Activated CD4-positive, alpha-beta T cell treated with anti-CD3 and anti-CD28 coated beads for 1 hour (primary cell): ENCODE measurements at places on chromosomes 7 and 10.

GRCh38 chr10:77497748-77498147, 139.9 kb downstream of the KCNMA1 start:
- DNase-seq, result no peak

DNA sequence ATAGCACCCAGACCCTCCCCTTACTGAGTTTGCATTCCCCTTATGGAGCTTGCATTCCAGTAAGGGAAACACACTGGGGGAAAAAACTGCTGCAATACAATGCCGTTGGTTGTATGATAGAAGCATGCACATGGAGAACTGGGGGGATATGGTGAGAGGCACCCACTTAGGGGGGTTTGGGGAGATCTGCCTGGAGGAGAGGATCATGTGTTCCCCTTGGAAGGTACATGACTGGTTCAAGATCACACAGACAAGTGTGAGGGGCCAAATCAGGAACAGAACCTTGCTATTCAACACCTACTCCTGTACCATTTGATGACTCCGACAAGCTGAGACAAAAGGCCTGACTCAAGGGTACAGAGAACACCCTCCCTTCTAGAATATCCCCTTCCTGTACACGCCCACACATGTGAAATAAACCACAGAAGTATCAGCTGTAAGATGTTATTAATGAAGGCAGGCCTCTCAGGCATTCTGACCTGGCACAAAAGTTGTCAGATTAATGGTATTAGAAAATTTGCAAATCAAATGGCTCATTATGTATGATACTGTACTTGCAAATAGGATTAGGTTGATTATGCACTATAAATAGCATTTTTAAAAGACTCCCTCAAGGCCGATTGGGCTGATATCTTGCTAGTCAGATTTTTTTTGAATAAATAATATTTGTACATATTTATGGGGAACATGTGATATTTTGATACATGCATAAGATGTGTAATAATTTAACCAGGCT, 122.2 kb downstream of the NPY start:
- DNase-seq, result no peak

DNA sequence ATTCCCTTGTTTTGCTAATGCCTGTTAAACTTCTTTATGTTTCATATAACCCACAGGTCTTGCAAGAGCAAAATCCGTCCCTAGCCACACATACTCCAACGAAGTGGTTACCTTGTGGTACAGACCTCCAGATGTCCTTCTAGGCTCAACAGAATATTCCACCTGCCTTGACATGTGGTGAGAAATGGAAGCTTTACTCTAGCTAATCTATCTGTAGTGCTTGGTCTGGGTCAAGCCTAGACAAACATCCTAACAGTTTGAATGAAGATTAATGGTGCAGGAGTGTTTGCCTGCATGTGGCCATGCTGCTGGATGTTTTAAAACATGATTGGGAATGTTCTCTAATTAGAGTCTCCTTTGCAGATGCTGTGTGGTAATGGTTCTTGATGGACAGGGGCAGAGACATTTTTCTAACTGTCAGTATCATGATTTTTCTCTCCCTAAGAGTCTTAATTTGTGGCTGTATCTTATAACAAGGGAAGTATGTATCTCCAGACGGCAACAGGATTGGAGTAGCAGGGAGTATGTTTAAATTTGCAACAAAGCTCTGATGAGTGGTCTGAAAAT, 308.5 kb upstream of the FZD1 start:
- DNase-seq, result no peak

DNA sequence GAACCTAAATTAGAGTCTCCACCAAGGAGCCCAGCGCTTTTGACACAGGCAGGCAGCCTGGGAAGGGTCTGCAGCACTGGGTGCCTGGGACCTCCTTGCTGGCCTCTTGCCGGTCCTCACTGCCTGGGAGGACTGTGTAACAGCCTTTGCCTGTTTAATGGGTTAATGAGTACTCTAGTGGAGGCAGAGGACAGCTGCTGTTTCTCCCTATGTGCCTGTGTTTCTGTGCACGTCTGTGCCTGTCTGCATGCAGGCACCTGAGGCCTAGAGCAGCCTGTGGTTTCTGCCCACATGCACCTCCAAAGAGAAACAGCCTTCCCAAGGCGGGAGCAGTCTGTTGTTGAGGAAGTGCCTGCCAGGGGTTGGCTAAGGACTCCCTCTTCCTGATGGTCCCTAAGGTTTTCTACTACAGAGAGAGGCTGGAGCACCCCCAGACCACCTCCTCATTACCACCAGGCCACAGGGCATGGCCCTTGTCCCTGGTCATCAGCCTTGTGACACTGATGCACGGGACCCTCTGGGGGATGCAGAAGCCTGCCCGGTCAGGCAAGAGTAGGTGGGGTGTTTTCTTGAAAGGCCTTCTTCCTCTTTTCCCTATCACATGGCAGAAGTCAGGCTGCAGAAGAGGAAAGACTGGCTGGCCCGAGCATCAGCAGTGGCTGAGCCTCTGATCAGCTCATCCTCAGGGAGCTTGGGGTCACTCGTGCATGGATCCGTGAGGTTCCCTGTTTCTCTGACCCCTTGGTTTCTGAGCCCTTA, 14.2 kb downstream of the SLC29A3 start:
- no peak for DNase-seq

DNA sequence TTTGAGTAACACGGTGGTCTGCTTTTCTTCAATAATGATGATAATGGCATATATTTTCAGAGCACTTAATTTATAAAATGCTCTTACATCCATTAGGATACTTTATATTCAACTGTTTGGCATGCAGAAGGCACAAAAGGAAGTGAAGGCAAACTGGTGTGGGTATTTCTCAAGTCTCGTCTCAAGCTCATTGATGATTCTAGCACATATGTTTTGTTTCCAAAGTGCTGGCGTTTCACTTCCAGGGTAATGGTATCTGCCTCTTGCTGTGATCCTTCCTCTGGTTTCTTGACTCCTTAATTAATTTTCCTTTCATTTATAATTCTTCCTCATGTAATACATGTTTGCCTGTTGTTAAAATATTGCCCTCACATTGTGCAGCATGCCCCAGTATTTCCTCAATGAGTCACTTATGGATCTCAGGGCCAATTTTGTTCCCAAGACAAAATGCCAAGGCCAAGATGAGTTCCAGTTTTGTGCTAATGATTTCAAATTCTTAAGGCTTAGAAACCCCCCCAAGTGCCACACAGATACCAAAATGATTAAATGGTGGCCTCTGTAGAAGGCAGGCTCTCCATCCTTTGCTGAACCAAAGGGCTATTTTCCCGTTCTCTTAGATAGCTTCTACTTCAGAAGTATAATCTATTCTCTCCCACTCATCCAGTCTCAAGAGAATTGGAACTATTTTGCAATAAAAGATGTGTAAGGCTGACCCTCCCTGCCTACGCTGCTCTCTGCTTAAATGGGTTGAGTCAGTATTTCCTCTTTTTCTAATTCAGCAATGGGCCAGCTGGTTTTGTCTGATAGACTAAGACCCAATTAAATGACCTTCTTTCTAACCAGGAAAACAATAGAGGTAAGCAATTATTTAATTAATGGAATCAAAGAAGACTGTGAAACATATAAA, 171.2 kb downstream of the ZNF365 start:
- DNase-seq, result no peak

DNA sequence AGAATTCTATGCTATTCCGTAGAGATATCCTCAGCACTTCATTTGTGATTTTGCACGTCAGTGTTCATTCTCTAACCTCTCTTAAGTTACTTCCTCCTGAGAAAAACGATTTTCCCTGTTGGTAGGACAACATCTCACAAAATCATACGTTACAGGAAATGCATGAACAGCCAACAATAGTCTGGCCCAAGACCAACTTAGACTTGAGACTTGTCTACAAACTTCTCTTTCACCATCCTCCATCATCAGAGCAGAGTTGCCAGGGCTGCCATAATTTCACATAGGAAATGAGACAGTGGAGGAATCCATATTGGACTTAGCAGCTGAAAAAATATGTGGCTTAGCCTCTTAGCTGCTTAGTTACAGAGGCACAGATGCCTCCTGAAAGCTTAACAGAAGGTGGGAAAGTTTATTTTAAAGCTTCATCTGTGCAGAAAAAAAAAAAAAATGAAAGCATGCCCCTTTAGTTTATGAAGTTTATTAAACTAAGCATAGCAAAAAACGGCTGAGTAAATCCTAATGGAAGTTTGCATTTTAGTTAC, 222.5 kb upstream of the CACNA2D1 start:
- no peak for DNase-seq

- DNase-seq, result no peak
Observed at GRCh38 chr7:124101173-124101768, 68.4 kb upstream of the TMEM229A start.

DNA sequence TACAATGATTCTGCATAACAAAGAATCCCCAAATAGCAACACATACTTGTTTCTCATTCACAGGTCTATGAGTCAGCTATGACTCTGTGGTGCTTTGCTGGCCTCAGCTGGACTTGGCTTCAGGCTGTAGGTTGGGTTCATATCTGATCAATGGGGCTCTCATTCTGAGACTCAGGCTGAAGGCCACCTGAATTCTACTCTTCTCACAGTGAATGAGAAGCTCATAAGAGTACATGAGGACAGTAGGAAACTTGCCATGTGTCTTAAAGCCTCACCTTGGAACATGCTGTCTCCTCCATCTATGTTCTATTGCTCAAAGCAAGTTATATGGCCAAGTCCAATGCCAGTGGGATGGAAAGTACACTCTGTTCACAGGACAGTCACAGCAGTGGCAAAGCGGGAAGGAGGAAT, 292.9 kb downstream of the BMPER start:
- DNase-seq, result no peak

DNA sequence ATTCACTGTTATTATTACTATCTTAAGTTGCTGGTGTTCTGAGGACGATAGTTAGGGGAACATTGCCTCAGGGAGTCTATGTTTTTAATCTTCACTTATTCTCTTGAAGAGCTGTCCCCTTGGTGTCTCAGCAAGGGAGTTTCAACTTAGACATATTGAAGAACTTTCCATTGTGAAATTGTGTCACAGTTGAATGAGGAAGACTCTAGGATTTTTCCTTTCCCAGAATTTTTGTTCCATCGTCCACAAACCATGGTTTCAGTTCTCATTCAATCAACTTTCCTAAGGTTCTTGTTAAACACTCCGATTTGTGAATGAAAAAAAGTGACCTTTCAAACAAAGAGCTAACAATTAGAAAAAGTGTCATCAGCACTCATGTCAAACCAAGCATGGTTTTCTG, 128.3 kb downstream of the GATA3 start:
- DNase-seq, result no peak

GRCh38 chr7:137360087-137360679, 16.6 kb upstream of the PTN start:
- no peak for DNase-seq

- no peak for DNase-seq
Observed at GRCh38 chr7:16660702-16661464, 14.9 kb downstream of the BZW2 start.

DNA sequence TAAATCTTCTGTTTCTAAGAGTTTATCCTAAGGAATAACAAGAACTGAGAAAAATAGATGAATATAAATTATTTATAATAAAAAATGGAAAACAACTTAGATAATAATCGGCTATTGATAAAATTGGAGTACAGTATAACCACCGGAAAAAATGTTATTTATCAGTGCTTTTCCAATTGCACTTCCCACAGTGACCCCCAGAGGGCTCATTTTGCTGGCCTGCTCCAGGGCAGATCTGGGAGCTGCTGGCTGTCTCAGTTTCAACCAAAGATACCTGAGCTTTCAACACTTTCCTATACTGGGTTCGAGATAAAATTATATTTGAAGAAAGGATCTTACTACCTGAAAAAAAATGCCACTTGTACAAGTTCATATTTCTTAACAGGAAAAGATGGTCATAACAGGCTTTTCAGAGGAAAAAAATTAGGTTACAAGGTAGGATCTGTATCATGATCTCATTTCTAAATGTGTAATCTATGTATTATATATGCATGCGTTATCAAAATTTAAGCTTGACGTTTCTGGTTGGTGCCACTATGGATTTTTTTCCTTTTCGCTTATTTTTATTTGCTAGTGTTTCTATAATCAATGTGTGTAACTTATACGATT, 165.7 kb downstream of the NPSR1 start:
- peak; percentile 17 for DNase-seq

- DNase-seq, result no peak
Observed at GRCh38 chr7:125871431-125871830, 941.8 kb upstream of the POT1 start.

DNA sequence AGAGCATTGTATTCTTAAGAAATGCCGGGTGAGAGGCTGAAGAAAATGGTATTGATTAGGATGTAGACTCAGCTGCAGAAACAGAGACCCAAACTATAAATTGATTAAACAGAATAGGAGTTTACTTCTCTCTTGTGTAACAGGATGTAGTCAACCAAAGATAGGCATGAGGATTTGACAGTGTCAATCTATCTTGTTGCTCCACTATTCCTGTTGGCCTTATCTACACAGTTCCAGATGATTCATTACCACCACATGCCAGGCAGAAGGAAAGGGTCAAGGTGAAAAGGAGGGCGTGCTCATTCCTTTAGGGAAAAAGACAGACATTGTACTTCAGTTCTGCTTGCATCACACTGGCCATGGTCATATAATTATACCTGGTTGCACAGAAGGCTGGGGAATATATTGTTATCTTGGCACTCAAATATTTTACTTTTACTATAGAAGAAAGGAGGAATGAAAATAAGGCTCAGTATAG, 11.9 kb upstream of the DMTF1 start:
- DNase-seq, result no peak

GRCh38 chr7:43105521-43106120, 6.8 kb upstream of the HECW1 start:
- no peak for DNase-seq

DNA sequence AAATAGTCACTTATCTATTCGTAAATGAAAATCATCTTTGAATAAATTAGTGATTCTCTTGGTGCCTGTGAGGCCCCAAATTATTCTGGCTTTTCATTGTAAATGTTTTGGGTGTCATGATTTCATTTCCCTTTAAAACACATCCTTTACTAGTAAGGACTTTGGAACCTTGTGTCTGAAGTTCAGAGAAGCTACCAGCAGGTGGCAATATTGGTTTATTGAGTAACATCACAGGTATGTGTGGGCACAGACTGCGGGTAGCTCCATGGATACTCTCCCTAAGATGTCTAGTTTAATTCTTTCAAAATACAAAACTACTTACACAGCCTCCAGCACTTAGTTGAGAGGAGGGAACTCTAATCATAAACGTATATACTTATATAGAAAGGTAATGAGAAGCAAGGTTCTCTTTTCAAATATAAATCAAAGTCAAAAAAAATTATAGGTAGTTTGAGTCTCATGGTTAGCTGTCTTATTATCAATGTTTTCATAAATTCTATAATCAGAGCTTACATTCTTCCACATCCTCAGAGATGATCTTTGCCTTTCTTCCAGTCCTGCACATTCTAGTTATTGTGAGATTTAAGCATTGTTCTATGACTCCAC, 449.6 kb downstream of the GRM8 start:
- DNase-seq, result no peak
